Osteocyte (in vitro differentiated cells): ENCODE measurements at places on chromosomes 11 and 22.

GRCh38 chr11:73384531-73384871, 8.3 kb downstream of the RELT start:
- DNase-seq = no peak

GRCh38 chr11:16787035-16787742, 48.7 kb downstream of the C11orf58 start:
- DNase-seq = no peak

DNA sequence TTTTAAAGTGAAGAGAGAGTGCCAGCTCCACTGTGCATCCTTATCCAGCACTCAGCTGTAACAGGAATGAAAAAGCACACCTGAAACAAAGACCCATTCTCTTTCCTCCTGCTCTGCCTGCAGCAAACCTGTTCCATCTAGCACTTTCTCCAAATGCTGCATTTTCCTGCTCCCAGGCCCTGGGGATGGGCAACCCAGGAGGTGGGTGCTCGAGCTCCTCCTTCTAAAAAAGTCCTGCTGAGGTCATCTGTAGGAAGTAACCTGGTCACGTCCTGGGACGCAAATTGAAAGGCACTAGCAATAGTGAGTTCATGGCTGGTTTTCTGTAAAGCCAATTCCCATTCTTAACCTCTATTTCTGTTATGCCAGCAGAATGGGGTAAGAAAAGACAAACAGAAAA, 173.7 kb downstream of the MAML2 start:
- no peak for DNase-seq

- no peak for DNase-seq
Measured at GRCh38 chr11:4830909-4831308, 9.8 kb downstream of the OR51F2 start.

DNA sequence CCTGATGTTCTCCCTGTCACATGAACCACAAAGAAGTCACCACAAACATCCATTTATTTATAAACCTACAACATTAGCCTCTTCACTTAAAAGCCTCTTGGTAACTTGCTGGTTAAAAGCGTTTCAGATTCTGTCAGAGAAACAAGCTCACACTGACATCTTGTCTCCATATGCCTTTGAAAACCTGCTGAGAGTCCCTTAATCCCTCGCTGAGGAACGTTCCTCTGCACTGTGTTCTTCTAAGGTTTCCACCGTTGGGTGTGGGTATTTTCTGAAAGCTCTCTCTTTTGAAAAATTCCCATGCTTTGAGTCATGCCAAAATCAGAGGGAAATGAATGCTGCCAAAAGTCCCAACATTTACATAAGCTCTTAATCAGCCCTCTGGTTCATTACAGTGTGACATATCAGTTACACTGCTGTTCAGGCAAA, 149.8 kb downstream of the CCDC34 start:
- no peak for DNase-seq

DNA sequence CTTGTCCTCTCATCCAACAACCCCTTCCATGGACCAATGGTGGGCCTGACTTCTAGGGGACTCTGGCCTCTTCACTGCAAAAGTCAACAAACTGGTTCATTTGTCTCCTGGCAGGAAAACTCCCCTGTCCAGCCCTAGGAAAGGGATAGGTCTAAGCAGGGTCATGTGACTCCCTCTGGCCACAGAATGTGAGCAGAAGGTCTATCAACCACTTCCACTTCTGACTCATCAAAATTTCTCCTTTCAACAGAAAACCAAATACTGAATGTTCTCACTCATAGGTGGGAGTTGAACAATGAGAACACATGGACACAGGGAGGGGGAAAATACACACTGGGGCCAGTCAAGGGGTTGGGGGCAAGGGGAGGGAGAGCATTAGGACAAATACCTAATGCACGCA, 1.3 kb upstream of the ISX start:
- DNase-seq = no peak

DNA sequence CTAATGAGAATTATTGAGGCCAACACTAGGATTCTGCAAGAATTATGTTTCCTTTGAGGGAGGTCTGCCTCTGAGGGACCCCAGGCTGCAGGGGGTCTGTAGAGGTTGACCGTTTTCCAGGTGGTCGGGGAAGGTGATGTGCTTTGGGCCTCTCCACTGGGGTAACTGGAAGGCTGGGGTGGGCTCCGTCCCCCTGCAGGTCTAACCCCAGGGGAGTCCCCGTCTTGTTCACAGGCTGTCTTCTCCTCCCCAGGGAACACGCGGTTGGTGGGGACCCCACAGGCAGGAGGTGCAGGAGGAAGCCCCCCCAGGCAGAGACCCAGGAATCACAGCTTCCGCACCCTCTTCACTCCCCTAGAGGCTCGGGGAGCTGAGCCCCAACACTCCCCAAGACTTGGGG, 726.4 kb downstream of the BRD1 start:
- no peak for DNase-seq

- no peak for DNase-seq
Measured at GRCh38 chr11:46390331-46391171, 1.0 kb downstream of the CHRM4 start.

- DNase-seq = no peak
Measured at GRCh38 chr11:105227363-105227762, 87.8 kb upstream of the CARD18 start.

GRCh38 chr11:75562048-75562835, at the start of gene SERPINH1:
Gene SERPINH1, plus strand, starts transcription at chr11:75562253. Its CDS starts 4,097 bp downstream, at chr11:75566350.
- peak; percentile 92 for DNase-seq

- no peak for DNase-seq
Measured at GRCh38 chr11:110766316-110766715, 54.1 kb upstream of the ARHGAP20 start.

DNA sequence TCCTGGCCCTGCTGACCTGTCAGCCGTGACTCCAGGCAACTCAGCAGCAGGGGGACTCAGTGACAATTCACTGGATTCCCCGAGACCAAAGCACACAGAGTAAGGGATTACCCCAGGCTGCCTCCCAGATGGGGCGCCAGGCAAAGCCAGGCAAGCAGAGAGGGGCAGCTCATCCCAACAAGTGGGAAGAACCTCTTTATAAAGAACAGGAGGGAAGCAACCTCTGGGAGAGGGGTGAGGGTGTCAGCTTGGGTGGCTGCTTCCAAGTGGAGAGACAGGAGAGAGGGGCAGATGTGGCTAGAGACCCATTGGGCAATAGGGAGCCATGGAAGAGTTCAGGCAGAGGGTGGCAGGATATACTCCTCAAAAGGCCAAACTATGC, 1.2 kb downstream of the SLC22A12 start:
- no peak for DNase-seq

DNA sequence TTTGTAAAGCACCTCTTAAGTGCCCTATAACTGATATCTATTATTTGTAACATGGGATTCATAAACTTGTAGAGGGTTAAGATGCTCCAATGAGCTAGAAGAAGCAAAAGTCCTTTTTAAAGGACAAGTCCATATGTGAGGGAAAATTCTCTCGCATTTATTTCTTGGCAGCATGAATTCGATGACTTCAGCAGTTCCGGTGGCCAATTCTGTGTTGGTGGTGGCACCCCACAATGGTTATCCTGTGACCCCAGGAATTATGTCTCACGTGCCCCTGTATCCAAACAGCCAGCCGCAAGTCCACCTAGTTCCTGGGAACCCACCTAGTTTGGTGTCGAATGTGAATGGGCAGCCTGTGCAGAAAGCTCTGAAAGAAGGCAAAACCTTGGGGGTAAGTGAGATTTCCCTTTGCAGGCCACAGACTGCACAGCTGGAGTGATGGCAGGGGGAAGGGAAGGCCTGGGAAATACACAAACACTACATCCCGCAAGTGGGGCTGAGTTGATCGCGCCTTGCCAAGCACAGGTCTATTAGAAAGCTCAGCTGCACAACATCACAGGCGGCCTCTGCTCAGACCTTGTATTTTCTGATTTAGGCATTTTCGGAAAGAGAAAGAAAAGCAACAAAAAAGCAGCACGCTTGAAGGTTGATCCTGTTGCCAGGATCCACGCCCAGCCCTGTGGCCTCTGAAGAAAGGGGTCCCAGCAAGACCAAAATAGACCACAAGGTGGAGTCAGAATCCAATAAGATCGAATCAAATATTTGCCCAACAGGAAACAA, 1.5 kb downstream of the MS4A8 start:
- no peak for DNase-seq

GRCh38 chr11:6569706-6570105, 33.7 kb downstream of the RRP8 start:
- no peak for DNase-seq

- no peak for DNase-seq
Measured at GRCh38 chr22:43434928-43435311, 23.1 kb downstream of the MPPED1 start.

DNA sequence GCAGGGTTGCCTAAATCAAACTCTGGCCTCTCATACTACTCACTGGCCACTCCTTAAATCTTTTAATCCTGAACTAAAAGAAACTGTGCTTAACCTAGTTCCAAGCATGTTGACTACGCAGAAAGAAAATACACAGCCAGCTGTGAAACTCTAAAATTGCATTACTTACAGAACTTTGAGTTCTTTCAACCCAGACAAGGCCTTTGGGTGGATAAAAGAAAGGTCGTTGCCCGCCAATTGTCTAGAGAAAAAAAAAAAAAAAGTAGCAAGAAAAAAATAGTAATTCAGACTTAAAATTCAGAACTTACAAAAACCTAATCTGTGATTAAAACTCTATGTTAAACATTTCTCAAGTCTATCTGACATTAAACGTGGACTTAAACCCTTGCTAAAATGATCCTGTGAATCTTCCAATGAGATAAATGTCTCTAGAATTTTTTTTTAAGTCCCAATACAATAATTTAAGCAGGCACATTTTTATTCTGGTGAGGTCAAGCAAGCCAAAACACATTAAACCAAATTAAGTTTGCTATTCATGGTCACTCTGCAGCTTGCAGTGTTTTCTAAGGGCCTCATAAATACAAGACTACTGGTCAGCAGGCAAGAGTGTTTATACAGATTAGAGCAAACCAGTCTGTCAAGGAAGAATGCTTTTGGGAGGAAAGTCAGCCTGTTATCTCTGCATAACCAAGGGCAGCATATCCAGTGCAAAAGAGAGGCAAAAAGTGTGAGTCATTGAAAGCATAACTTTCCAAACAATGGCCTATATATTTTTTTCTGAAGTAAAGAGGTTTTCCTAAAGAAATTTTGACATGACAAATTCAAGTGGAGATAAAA, 29.5 kb upstream of the CCDC34 start:
- DNase-seq = no peak

GRCh38 chr11:6864438-6864837, 1.6 kb downstream of the OR10A2 start:
- no peak for DNase-seq

GRCh38 chr11:110774138-110775014, 62.1 kb upstream of the ARHGAP20 start:
- no peak for DNase-seq

- DNase-seq = no peak
Measured at GRCh38 chr11:87878373-87878825, 296.8 kb downstream of the RAB38 start.

GRCh38 chr11:92687724-92688123, 281.7 kb upstream of the MTNR1B start:
- DNase-seq = no peak

GRCh38 chr11:83285151-83285770, 906 bp downstream of the CCDC90B start:
- DNase-seq = no peak

- DNase-seq = no peak
Measured at GRCh38 chr11:46489656-46490560, 98.3 kb upstream of the CHRM4 start.

DNA sequence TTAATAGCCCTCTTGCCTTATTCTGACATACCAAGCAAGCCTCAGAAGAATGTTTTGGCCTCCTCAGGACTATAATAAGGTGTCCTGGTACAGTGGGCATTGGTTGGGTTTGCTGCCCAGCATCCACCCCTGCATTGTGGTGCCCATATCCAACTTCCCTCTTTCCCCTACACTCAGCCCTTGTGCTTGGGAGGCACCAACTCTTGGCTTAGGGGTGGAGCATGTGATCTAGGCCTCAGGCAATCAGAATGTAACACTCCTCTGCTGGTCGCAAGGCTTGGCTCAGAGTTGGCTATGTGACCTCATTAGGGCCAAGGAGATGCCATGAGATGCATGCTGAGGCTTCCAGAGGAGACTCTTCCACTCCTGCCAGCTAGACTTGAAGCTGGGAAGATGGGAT, 123.0 kb downstream of the CSNK2A3 start:
- DNase-seq = no peak

DNA sequence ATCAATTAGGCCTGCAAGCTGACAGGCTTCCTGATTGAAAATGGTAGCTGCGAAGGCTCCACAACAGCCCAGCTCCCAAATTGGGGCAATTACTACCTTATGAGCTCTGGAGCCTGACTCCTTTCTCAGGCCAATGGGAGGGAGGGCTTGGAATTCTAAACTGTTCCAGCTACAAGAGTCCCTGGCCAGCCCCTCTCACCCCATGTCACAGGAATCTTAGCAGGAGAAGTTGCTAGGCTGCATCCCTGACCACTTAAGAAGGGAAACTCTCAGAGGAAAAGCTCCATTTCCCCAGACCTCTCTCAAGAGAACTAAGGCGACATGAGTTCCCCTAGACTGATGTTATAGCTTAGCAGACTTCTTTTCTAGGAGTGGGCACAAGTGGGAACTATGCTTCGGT, 4.9 kb downstream of the LRP4 start:
- DNase-seq = no peak

DNA sequence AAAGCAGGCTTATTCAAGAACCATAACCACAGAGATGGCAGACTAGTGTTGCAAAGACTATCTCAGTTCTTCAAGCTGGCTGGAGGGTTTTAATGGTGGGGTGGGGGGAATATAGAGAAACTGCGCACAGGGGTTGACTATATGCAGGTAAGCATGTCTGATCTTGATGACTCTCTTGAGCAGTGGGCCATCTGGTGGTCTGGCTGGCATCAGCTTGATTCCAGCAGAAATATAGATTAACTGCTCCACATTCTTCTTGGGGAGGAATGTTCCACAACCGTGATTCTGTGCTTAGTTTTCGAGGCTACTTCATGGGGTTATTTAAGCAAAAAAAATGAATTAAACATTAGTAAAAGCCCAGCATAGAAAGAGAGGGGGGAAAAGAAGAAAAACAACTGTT, 158.8 kb upstream of the PGR start:
- DNase-seq = no peak

- DNase-seq = no peak
Measured at GRCh38 chr11:76291576-76292526, 85.5 kb upstream of the WNT11 start.
